ENCODE measurements at places on chromosomes 7 and 10.

DNA sequence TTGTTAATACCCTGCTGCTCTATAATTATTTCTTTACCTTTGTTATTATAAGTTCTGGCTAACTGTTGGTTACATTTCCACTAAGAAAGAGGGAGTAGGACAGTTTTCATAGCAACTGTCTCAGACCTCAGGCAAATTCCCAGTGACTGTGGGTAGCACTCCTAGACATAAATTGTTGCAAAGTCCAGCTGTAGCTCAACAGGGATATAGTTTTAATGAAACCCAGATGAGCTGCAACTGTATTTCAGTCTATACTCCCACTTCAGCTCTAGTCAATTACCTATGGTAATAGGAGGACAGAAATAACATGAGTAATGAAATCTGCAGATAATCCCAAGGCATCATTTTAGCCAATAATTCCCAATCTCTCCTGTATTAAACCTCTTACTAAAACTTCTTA is 103.0 kb upstream of the SEMA3A start:
- DNase-seq, result no peak

DNA sequence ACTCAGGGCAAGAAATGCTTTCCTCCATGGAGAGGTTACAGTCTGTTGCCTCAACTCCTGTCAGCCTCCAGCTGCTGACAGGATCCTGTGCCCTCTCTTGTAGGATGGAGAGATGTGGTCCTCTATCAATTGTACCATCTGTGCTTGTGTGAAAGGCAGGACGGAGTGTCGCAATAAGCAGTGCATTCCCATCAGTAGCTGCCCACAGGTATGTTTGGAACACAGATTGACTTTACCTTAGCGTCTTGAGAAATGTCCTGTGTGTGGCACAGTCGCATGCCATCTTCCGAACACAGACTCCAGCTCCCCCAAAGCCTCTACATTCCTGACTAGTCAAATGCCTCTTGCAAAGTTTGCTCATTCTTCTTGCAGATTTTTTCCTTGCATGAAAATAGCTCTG is 152.6 kb downstream of the BMPER start:
- DNase-seq, result no peak

GRCh38 chr10:88260329-88261051 is 322.6 kb downstream of the RNLS start:
- DNase-seq, result no peak

- DNase-seq, result peak; percentile 82
These were observed 1.2 kb downstream of the TPK1 start for GRCh38 chr7:144834641-144835144.

GRCh38 chr10:96082153-96082552 is 38.8 kb downstream of the CCNJ start:
- DNase-seq, result no peak

DNA sequence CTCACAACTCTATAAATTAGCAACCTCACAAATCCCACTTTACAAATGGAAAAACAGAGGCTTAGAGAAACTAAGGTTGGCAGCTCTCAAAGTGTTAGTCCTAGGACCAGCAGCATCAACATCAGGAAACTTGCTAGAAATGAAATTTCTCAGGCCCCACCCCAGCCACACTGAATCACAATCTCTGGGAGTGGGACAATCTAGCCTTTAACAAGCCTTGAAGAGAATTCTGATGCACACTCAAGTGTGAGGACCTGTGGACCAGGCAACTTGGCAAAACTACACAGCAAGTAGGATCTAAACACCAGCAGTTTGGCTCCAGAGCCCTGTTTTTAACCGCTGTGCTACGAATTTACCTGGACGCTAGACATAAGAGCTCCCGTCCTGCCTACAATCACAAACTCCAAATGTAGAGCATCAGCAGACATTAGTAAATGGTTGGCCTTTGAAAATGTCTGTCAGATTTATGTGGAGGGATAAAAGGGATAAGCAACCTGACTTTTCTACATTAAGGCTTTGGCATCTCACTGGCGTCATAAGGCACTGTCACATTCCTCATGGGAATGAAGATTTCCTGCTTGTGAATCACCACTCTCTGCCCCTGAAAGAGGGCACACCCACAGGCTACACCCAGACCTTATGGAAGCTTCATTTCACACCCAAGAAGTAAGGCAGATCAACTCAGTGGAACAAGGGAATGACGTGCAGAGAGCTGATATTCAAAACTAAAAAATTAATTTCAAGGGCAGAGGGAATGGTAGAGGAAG is 34.5 kb downstream of the PPP1R3C start:
- no peak for DNase-seq

Measured in suppressor macrophage treated with lipopolysaccharide for 4 hours (primary cell).